ENCODE measurements at places on chromosomes 5 and 9.

DNA sequence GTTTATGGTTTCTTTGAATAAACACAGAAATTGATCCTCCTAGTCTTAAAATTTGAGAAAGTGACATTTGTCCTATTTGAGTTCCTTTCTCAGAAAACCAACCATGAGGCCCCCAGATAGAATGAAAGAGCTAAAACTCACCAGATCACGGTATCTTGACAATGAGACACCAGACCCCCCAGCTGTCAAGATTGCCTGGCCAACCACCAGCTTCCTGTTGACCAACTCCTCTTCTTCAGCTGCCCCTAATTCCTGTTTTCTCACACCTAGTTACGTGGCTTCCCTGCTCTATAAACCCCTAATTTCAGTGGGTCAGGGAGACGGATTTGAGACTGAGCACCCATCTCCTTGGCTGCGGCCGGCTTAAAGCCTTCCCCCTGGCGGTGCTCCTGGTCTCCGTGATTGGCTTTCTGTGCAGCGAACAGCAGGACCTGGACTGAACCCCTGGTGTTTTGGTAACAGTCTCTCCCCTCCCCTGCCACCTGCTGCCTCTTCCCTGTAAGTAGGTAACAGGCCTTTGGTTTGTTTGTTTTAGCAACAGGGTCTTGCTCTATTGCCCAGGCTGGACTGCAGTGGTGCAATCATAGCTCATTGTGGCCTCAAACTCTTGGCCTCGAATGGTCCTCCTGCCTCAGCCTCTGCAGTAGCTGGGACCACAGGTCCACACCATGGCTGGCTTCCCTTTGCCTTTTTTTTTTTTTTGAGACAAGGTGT is 4.8 kb upstream of the ENTPD2 start:
- no peak for DNase-seq

DNA sequence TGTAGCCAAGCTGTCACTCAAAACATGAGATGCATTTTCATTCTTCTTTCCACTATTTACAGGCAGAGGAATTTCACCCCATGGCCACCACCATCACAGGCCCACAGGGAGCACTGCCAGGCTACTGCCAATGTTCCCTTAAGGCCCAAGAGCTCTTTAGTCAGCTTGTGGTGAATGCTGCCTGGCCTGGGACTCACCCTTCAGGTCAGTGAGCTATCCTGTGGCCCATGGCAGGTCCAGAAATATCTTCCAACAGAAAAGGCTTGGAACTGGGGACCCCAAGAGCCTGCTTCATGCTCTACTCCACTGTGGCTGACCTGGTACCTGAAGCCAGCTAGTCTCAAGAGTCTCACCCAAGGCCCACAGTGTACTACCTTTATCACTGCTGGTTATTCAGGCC is 1518.7 kb upstream of the CDH9 start:
- no peak for DNase-seq

GRCh38 chr5:135025730-135026644 is 8.0 kb downstream of the PITX1 start:
- no peak for DNase-seq

GRCh38 chr9:26321935-26322334 is 570.7 kb downstream of the CAAP1 start:
- DNase-seq = no peak

GRCh38 chr5:74042959-74043358 is 417.0 kb downstream of the ARHGEF28 start:
- DNase-seq = peak; percentile 41

DNA sequence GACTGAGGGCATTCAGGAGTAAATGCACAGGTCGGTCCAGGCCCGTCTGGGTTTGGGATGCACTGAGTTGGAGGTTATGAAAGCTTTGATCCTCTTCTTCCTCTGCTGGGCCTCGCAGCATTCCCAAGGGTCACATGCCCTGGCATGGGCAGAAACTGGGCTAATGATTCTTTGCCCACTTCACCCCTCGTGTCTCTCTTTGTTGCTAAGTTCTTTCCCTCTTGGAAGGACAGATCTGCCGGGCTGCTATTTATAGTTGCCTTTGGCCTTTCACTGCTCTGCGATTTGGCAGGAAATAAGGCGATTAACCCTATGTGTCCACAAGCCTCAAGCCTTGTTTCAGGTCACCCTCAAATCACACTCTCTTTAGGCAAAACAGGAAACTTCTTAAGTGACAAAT is 66.9 kb downstream of the ENTREP1 start:
- DNase-seq = no peak

DNA sequence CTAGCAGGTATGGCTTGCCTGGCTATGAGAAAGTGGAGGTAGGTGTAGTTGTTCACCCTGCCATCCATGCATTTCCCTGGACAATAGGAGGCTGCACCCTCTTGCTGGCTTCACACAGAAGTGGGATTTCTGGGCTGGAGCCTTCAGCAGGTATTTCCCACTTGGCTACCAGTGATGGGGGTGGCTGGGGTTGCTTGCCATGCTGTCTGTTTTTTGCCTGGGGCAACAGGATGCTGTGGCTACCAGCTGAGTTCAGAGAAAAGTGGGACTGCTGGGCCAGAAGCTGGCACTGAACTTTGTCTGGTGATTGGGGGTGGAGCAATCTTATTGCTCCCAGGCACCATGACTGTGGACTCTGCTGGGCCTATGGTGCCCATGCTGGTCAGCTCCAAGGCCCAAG is 299.6 kb downstream of the FAM170A start:
- DNase-seq = no peak

DNA sequence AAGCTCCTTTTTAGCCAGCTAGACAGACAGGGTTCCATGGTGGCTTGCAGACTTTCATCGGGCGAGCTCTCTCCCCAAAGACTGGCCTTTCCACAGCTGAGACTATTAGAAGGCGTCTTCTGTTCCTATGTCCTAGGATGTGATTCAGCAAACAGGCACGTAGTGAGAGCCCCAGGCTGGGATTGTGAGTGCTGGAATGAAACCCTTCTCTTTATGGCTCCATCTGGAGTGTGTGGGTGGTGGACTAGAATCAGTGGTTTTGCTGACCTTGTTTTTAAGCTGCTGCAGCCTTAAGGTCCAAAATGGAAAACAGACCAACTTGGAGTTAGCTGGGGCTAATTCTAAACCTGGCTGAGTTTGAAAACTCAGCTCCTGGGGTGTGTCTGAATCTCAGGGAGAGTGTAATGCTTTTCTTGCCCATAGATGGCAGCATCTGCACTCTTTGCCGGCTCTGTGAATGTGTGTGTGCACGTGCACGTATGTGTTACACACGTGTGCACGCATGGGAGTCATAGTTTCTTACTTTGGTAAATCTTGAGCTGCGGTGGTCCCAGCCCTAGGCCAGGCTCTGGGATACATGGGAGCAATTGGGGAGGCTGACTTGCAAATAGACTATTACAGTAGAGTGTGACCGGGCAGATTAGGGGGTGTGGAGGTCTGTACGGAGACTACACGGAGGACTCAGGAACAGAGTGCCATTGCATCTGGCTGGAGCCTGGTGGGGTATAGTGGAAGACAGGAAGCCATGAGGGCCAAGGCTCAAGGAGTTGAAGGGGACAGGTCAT is 10.7 kb downstream of the GSN start:
- peak; percentile 66 for DNase-seq

DNA sequence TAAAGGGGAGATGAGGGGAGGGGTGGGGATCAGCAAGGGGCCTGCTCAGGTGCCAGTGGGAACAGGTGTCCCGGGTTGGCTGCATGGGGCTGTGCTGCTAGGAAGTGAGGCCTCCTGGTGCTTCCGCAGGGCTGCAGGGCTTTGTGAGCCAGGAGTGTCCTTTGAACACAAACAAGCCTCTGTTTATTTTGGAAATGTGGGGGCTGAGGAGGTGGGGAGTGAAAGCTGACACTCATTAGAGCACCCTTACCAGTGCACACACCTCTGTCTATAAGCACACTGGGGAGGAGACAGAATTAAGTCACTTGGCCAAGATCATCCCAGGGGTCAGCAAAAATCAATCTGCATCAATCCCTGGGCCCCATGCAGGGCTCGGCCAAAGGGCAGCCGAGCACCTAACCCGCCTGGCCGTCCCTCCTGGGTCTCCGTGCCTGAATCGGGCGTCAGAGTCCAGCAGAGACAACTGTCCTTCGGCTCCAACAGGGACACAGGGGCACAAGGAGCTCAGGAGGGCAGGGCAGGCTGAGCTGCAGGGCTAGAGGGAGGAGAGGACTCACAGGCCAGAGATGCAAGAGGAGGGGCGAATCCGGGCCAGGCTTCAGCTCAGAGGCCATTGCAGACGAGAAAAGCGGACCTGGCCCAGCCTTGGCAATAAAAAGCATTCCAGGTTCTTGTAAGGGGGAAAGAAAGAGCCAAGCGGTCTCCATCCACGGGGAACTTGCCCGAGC is 99.8 kb downstream of the VAV2 start:
- DNase-seq = no peak

GRCh38 chr9:79817438-79818004 is 245.8 kb downstream of the TLE4 start:
- DNase-seq = peak; percentile 31

GRCh38 chr9:69753830-69754229 is 6.0 kb downstream of the PTAR1 start:
- DNase-seq = no peak

- DNase-seq = no peak
Observed at GRCh38 chr9:72986522-72987116, 33.8 kb upstream of the ALDH1A1 start.

DNA sequence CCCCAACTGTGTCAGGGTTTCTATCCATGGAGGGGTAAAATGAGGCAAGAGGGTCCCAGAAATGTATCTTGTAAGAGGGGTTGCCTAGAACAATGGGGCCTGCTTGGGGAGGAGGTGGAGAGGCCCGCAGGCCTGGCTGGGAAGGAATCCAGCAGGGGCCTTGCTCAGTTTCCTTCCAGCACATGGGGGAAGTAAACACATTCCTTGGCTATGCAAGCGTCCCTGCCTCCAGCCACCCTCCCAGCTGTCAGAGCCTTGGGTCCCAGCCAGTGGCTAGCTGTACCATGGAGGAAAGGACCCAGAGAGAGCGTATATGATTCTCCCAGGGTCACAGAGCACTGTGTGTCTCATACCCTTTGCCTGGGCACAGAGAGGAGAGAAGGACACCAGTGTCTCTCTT is 71.1 kb upstream of the IL17B start:
- peak; percentile 84 for DNase-seq

DNA sequence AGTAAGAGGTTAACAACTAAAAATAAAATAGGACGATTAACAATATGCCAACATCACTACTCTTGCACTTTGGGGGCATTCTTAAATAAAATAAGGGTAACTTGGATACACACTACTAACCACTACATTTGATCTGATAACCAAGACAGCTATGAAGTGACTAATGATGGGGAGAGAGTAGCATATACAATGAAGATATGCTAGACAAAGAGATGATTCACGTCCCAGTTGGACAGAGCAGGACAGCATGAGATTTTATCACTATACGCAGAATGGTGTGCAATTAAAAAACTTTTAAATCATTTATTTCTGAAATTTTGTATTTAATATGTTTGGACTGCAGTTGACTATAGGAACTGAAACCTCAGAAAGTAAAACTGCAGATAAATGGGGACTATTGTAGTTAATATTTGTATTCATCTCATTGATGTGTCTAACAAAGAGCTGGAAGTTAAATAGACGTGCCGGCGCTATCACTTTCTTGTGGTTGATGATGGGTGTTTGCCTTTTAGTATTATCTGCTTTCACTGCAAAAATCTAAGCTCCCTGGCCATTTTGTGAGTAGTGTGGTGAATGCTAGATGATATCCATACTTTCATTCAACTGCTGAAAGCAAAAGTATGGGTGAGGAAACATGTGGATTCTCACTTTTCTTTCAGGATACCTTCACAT is 18.7 kb downstream of the GIN1 start:
- DNase-seq = no peak

- DNase-seq = no peak
Observed at GRCh38 chr9:130305381-130305780, 39.8 kb downstream of the HMCN2 start.

DNA sequence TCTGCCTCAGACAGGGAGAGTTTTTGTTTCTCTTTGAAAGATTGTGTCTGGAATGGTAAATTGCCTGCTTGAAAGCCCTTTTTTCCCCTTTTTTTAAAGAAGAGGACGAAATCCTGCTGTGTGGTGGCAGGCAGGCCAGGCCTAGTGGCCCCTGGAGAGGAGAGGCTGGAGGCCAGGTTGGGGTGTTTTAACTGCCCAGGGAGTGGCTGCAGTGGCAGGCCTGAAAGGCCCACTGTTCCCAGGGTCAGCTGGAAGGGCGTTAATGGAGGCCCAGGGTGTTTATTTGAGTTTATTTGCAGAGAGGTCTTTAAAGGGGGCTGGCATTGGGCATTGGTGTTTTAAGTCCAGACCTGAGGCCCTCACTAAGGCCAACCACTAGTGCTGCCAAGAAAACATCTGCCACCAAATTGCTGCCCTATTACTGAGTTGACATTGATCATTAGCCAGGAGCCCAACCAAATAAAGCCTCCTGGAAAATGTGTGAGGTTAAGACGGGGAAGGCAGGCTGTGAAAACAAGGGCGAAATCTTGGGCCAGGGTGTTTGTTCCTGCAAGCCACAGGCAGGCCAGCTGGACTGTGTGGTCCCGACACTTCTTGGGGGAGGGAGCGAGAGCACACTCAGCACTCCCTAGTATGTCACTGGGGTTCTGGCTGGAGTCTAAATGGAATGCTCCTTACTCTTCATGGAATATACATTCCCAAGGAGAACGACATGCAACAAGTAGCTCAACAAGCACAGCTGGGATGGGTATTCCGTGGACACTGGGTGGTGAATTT is 5.0 kb downstream of the JADE2 start:
- peak; percentile 74 for DNase-seq

GRCh38 chr9:130627896-130628792 is 36.2 kb upstream of the PRDM12 start:
- DNase-seq = no peak

GRCh38 chr5:68822796-68823195 is 271.0 kb upstream of the SLC30A5 start:
- no peak for DNase-seq

GRCh38 chr9:2290382-2290781 is 275.2 kb downstream of the SMARCA2 start:
- no peak for DNase-seq

DNA sequence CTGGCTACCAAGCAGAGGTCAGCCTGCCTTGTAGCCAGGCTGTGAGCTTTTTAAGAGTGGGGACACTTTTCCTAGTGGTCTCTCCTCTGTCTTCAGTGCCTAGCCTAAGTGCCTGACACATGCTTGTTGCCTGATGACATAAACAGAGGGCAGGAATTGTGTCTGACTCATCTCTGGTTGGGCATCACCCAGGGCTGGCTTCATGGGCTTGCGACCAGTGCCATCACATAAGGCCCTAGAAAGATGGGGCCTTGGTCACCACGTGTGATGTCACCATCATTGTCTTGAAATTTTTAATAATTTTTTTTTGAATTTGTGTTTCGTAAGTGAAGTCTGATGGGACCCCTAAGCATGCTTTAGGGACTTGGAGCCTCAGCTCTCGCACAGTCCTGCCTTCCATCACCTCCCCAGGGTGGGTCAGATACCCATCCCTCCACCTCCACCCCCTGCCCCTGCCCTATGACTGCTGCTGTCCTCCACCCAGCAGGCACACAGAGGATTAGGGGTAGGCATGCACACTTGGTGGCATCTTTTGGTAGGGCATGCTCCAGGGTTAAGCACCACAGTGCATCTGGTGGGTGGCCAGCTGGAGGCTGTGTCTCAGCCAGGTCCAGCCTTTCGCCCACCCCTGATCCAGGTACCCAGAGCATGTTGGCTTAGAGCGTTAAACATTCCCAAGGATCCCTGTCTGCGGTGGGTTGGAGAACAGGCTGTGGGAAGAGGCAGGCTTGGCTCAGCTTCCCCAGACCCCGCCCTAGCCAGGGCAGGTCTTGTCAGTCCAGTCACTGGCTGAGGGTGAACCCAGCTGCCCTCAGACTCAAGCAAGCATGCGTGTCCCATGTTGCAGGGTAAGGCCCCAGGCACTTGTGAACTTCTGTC is 80.1 kb upstream of the SH3PXD2B start:
- DNase-seq = no peak
